NCI-H2029 (cell line): ENCODE measurements at places on chromosomes 12 and 14.
A peak's percentile ranks its signal among the peaks of the same experiment; 100 is the strongest.

- no peak for DNase-seq
Measured at GRCh38 chr12:65965358-65965757, 141.1 kb downstream of the HMGA2 start.

DNA sequence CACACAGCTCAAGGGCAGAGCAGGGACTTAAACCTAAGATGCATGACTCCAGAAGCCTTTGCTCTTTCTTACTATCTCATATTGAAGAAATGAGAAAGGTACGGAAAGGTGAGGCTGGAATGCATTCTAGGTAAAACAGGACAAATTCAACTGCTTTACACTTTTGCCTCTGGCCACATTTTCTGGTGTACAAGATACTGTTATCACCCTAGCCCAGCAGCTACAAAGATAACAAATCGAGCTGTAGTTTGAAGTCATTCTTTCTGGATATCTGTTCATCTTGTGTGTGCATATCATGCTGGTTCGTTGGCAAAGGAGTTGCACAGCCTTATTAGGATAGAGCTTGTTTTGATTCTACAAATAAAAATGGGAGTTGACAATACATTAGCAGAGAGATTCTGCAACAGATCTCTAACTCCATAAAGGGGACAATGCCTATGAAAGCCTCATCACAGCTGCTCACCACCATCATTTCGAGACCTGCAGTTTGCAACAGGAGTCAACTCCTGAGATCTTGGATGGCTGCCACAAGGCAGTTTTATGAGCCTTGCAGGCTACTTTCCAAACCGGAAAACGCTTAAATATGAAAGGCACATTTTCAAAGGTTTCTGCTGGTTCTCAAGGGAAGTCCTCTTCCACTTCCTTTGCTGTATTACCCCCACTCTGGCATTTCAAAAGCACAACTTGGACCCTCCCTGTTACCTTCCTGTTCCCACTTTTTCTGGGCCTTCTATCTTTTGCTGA, 64.9 kb downstream of the STXBP6 start:
- peak; percentile 58 for DNase-seq

DNA sequence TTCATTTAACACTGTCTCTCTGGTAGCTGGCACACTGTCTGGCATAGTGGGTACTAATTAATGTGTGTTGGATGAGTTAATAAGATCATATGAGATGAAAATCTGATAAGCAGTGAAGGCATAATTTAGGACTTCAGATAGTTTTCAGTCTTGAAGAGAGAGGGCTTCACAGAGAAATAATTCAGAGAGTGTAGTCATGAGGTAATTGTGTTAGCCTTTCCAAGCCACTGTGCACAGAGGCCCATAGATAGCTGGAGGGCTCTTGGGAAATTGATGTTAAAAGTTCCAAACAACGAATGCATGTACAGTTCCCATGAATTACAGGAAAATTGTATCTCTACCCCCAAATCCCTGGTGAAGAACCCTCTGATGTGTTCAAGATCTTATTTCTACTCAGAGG, 133.8 kb upstream of the HMGA2 start:
- no peak for DNase-seq

GRCh38 chr12:52879394-52880351, 25.2 kb downstream of the KRT8 start:
- DNase-seq, result peak; percentile 84

DNA sequence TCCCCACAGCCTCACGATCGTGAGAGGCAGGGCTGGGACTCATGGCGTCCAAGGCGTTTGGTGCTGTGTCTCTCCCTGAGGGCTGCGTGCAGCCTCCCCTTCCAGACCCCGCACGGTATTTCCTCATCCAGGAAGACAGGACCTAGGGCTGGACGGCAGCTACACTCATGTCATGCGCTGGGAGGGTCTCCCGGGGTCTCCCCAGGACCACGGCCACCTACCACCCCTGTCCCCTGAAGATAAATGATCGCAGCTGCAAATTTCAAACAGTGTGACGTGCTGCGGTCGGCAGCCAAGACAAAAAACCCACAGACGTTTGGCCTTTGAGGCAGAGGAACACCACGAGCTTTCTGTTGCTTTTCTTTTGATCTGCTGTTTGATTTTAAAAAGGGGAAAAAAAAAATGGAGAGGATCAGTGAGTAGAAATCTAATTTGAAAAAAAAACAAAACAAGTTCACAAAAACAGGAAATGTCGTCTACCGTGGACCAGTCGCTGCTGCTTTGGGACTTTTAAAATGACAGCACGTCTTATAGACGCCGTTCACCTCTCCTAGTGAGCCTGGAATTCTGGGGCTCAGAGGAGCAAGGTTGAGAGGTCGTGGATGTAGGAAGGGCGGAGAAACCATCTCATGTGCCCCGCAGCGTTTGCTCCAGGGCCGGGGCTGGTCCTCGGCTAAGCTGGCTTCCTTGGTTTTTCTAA, 237.6 kb downstream of the SLC41A2 start:
- no peak for DNase-seq

DNA sequence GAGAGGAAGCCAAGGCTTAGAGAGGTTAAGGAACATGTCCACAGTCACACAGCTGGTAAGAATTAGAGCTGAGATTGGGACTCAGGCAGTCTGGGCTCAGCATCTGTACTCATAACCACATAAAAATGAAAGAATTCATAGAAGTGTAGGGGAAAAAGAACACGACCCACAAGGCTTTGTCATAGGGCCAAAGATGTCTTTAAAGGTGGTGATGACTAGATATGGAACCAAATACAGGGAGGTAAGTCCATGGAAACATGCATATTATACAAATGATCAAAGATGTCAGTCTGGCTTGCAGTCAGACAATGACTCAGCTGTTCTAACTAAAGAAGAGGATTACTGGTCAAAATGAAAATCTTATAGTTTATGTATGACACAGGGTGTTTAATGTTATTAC, 7.2 kb upstream of the SSPN start:
- no peak for DNase-seq

GRCh38 chr12:125244338-125244737, 179.1 kb downstream of the AACS start:
- DNase-seq, result no peak

GRCh38 chr12:79527473-79527872, 163.3 kb downstream of the PAWR start:
- no peak for DNase-seq

DNA sequence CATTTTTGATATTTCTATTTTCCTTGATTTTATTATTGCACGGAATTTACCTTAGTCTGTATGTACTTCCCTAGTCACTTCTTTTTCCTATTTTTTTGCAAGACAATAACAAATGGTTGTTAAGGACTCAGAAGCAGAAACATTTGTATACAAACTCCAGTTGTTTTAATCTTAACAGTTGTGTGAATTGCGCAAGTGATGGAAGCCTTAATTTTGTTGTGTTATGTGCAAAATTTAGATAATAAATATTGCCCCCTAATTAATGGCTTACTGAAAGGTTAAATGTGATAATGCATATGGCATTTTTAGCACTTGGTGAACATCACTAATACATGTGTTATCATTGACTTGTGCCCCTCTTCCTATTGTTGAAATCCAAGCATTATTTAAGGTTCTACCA, 82.0 kb downstream of the MGAT4C start:
- no peak for DNase-seq

GRCh38 chr12:90199006-90199405, 490.4 kb upstream of the ATP2B1 start:
- DNase-seq, result no peak

GRCh38 chr12:124764870-124765580, 98.6 kb downstream of the SCARB1 start:
- no peak for DNase-seq

GRCh38 chr12:128155571-128155970, 111.4 kb upstream of the TMEM132C start:
- DNase-seq, result no peak

GRCh38 chr12:62248873-62249272, 11.3 kb upstream of the USP15 start:
- DNase-seq, result no peak
